NCI-H187 (cell line): ENCODE measurements at places on chromosomes 2 and 18.

DNA sequence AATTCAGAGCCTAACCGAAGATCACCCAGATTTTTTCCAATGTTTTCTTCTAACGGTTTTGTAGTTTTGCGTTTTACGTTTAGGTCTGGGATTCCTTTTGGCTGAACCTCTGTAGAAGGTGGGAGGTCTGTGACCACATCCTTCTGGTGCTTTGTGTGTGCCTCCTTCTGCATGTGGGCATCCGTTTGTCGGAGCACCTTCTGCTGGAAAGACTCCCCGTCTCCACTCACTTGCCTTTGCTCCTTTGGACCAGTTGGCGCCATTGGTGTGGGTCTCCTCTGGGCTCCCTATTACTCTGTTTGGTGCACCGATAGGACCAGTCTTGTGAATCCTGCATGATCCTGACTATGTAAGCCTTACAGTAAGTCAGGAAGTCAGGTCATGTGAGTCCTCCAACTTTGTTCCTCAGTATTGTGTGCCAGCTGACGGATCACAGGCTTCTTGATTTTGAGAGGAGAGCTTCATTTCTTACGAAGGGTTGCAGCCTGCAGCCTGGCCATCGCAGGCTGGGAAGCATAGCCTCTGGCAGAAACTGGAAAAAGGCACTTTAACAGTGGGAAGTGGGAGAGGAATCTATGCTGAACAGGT, 13.6 kb downstream of the AQP12A start:
- no peak for DNase-seq

GRCh38 chr2:204510709-204511420, 34.4 kb upstream of the PARD3B start:
- DNase-seq: no peak

GRCh38 chr2:232321817-232322559, 56.6 kb upstream of the ALPP start:
- DNase-seq: no peak

GRCh38 chr18:36139245-36139644, 9.5 kb downstream of the ELP2 start:
- no peak for DNase-seq

DNA sequence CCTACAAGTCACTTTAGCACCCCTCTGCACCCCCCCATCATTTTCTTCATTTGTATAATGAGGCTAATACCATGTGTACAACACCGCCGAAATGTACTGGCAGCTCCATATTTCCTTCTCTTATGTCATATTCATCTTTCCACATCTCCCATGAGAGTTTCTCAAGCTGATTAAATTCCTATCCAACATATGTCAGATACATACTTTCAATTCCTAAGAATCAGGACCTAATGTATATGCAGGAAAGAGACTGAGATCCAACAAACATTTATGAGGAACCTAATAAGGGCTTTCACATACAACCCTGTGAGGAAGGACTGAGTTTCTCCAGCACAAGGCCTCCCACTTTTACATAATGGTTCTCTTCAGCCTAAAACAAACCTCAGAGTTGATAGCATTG, 41.9 kb downstream of the PRKD3 start:
- no peak for DNase-seq

DNA sequence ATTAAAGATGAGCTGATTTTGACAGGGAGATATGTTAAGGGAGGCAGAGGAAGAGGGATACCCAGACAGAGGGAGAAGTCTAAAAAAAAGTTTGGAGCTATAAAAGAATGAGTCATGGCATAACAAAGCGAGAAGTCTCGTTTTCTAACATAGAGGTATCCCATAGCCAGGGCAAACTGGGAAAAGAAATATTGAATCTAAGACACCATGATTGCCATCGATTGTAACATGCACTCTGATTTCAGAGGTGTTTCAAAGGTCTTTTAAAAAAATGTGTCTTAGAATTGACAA, 110.7 kb downstream of the MDH1 start:
- DNase-seq: no peak

DNA sequence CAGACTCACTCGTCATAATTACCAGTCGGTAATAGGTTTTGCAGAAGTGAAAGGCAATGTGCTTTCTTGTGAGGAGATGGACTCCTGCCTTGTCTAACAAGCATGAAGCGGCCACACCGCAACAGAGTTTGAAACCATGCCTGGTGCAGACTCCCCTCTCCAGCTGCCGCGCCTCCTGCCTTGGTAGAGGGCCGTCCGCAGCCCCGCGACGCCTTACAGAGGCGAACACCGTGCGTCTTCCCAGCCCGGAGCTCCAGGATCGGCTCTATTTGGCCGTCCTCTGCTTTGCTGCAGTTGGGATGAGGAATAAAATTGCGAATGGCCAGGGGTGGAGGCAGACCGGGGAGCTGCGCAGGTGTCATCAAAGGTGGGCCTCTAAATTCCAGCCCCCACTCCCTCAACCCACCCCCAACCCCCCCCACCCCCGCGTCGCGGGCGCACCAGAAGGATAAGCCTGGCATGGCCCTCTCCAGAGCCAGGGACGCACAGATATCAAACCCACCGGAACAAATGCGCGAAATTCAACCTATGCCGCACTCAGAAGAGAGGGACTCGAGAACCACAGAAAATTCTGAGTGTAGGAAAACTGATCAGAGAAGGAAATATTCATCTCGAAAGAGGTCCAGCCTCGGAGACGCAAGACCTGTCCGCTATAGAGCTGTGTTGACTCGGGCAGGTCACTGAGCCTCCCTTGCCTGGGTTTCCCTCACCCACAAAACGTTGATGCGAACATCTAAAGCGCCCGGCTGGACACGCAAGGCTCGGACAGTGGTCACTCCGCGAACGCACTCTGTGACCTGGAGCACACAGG, 1.1 kb downstream of the TRABD2A start:
- DNase-seq: no peak

DNA sequence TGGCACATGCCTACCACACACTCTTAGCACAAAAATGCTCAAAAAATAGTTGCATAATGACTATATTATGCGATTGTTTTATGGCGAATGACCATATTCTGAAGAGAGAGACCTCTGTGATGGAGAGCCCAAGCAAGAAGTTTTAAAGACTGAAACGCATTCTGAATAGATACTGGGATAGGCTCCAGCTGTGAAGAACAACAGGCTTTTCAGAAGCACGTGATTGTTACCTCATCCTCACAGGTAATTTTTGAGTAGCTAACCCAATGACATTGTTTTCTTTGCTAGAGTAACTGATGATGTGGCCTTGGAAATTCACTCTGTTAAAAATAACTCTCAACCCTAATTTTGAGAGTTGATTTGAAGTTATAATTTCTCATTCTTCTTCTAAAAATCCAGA, 2.0 kb upstream of the DDX18 start:
- no peak for DNase-seq

DNA sequence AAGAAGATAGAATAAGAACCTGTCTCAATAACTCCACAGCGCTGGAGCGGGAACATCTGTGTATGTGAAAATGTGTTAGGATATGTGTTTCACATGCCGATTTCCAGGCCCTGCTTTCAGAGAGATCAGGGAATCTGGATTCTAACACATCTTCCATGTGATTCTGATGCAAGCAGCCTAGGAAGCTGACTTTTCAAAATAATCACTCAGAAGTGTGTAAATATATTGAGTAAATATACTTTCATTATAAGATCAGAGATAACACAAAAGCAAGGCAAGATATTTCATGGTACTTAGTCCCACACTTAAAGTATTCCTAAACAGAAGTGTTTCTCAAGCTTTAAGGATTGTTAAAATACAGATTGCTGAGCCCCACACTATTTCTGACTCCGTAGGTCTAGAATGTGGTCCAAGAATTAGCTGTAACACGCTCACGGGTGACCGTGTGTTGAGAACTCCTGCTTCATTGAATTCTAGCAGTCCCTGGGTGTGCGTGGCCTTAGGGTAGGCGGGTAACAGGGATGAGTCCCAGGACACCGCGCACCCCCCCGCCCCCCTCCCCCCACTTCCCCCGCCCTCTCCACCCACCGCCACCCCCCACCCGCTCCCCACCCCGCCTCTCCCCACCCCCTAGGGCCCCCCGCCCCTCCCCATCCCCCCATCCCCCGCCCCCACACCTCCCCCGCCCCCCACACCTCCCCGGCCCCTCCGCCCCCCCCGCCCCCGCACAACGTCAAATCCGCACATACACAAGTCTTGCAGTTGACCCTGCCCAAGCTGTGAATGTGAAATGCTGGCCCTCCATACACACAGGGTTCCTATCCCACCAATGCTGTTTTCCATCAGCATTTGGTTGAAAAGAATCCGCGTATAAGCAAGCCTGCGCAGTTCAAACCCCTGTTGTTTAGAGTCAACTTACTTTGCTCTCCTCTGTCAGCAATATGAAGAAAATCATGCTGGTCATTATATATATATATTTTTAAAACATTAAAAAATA, 94.2 kb upstream of the SLC39A10 start:
- no peak for DNase-seq

DNA sequence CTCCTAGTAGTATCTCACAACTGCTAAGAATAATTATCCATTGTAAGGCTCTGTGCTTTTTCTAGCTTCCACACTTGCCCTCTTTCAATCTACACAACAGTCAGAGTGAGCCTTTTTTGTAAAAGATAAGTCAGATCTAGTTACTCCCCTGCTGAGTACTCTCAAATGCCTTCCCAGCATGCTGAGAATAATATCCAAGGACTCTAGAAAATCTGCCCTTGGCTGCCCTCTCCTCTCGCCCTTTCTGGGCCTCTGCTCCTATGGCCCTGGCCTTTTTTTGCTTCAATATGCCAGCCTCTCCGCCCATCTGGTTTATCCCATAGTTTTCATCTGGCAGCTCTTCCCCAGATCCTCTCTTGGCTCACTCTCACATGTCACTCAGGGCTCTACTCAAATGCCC, 455.9 kb upstream of the UBE2E3 start:
- DNase-seq: no peak

GRCh38 chr2:101698014-101698843, 722 bp downstream of the MAP4K4 start:
- DNase-seq: no peak

GRCh38 chr2:206937555-206937954, 1.8 kb upstream of the CPO start:
- DNase-seq: no peak

DNA sequence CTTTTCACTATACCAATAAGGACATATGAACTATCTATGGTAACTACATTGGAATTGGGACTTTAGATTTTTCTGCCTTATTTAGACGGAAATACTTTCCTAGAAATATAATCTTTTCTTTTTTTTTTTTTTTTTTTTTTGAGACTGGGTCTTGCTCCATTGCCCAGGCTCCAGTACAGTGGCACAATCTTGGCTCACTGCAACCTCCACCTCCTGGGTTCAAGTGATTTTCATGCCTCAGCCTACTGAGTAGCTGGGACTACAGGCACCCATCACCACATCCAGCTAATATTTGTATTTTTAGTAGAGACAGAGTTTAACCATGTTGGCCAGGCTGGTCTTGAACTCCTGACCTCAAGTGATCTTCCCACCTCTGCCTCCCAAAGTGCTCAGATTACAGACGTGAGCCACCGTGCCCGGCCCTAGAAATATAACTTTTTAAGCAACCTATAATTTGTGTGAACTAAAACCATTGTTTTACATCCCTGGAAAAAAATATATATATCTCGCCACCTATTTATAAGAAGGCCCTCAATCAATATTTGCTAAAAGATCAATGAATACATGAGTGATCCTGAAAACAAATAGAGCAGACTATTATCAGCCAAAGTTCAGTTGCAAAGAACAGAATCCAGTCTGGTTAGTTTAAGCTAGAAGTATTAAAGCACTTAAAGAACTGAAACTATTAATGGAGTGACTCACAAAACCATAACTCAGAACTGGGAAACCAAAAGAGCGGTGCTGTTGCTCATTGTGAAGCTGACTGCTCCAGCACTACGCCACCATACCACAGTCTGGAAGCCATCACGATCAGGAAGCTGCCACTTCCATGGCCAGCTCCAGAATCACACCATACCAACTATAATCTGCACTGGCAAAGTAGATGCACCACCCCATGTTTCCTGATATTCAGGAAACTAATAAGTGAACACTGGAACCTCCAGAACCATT, 8.4 kb upstream of the HNRNPLL start:
- no peak for DNase-seq

- peak; percentile 2 for DNase-seq
Measured at GRCh38 chr2:222424729-222425671, 657 bp downstream of the SGPP2 start.

DNA sequence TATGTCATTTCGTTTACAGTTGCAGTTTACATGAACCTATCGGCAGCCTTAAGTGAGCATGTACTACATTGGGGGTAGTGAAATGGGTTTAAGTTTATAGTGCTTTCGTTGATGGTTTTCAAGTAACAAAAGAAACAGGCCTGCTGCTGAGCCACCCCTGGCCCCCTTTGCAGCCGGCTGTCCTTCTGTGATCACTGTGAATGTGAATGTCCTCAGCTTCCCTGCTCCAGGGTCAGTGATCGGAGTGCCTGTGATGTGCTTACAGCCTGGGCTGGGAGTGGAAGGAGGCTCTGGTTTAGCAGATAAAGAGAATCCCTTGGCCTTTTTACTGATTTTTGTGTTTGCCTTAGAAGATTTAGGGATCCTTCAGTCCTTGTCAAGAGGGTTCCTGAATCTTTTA, 154.2 kb downstream of the FAM210A start:
- no peak for DNase-seq

- no peak for DNase-seq
Measured at GRCh38 chr18:58896268-58896667, 31.6 kb downstream of the ZNF532 start.

GRCh38 chr2:213078686-213079085, 72.7 kb downstream of the IKZF2 start:
- DNase-seq: no peak

- DNase-seq: no peak
Measured at GRCh38 chr2:70919672-70920366, 15.9 kb upstream of the ATP6V1B1 start.

GRCh38 chr2:235054475-235054874, 102.7 kb downstream of the SH3BP4 start:
- DNase-seq: no peak

- no peak for DNase-seq
Measured at GRCh38 chr2:33267756-33268155, 208.7 kb upstream of the RASGRP3 start.

DNA sequence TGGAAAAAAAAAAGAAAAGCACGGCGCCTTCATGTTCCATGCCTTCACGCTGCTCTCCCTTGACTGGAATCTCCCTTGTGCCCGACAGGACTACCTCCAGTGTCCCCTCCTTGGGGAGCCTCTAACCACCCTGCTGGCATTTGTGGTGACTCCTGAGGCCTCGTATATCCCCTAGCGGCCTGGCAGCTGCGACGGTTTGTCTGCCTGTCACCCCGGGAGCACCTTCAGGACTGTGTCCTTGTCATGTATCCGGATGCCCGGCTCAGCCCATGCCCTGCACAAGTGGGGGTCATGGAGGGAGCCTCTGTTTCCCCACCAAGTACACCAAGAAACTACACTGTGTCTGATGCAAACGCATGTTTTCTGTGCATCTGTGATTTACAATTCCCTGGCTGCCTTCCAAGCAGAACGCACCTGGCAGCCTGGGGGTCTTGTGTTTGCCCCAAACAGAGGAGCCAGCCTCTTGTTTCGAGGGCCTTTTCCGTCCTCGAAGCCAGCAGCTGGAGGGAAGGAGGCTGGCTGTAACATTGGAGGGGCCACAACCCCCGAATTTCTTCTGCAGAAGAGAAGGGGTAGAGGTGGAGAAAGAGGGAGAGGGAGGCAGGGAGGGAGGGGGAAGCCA, 18.9 kb downstream of the TWIST2 start:
- no peak for DNase-seq
